Mucosa of descending colon (tissue), 3 donors: ENCODE measurements at places on chromosomes 2 and 18. TPM values are rescaled to one million over a fixed set of nuclear protein-coding genes. Genes with fewer than 3 reads are reported as not detected.

Gene KCNG2
- total RNA-seq = not detected

Gene RGPD8
- total RNA-seq = 18.8 TPM

Gene GAL3ST2
- total RNA-seq = 15.1 TPM

Gene KCNK3
- 0.92 TPM for total RNA-seq
